Stimulated activated CD8-positive, alpha-beta memory T cell treated with anti-CD3 and anti-CD28 coated beads, Interleukin-4, amount 100 ng/mL, for 24 hours (primary cell): ENCODE measurements at places on chromosomes 1 and 21.

- DNase-seq: no peak
Measured at GRCh38 chr1:54591127-54591756, 32.1 kb downstream of the FAM151A start.

GRCh38 chr1:236345728-236346127, 48.4 kb upstream of the EDARADD start:
- no peak for DNase-seq

- no peak for DNase-seq
Measured at GRCh38 chr1:1304331-1305299, 3.1 kb downstream of the ACAP3 start.

DNA sequence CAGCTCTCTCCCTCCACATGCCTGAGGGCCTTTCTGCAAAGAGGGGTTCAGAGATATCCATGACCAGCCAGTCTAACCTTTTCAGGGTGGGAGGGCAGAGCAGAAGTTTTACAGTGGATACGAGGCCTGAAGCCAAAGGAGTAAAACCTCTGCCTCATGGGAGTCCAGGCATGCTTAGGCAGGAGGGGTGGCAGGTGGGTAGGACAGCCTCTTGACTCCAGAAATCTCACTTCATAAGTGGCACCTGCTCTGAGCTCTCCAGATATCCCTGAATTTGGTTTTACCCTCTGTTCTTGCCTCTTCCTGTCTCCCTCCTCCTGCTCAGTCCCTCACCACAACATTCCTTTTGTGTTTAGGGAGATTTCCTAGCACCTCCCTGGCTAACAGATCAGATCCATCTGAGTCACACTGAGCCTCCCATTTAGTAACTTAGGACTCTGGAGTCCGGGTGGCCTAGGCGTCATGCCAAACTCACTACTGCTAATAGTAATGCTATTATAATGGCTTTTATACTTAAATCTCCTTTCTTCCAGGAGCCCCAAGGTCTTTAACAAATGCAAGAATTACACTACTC, 201.0 kb downstream of the HS2ST1 start:
- no peak for DNase-seq

DNA sequence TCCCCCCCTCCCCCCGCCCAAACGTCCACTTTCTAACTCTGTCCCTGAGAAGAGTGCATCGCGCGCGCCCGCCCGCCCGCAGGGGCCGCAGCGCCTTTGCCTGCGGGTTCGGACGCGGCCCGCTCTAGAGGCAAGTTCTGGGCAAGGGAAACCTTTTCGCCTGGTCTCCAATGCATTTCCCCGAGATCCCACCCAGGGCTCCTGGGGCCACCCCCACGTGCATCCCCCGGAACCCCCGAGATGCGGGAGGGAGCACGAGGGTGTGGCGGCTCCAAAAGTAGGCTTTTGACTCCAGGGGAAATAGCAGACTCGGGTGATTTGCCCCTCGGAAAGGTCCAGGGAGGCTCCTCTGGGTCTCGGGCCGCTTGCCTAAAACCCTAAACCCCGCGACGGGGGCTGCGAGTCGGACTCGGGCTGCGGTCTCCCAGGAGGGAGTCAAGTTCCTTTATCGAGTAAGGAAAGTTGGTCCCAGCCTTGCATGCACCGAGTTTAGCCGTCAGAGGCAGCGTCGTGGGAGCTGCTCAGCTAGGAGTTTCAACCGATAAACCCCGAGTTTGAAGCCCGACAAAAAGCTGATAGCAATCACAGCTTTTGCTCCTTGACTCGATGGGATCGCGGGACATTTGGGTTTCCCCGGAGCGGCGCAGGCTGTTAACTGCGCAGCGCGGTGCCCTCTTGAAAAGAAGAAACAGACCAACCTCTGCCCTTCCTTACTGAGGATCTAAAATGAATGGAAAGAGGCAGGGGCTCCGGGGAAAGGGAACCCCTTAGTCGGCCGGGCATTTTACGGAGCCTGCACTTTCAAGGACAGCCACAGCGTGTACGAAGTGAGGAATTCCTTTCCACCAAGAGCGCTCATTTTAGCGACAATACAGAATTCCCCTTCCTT, 158.1 kb downstream of the RUNX1 start:
- peak; percentile 7 for DNase-seq

- no peak for DNase-seq
Measured at GRCh38 chr1:59693406-59693805, 121.3 kb upstream of the HOOK1 start.

DNA sequence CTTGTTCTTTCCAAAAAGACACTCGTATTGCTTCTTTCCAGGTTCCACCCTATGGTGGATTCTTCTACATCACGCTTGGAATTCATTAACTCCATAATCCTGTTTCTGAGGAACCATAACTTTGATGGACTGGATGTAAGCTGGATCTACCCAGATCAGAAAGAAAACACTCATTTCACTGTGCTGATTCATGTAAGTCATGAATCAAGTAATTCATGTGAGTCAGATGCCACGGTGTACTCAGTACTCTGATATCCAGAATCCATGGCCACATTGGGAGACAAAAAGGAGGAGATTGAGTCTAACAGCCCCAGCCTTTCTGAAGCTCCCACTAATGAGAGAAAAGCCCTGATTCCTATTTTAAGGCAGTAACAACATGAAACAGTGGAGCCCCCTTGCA, 7.4 kb downstream of the CHI3L2 start:
- DNase-seq: no peak

- no peak for DNase-seq
Measured at GRCh38 chr1:172162236-172162635, 258.2 kb upstream of the C1orf105 start.

DNA sequence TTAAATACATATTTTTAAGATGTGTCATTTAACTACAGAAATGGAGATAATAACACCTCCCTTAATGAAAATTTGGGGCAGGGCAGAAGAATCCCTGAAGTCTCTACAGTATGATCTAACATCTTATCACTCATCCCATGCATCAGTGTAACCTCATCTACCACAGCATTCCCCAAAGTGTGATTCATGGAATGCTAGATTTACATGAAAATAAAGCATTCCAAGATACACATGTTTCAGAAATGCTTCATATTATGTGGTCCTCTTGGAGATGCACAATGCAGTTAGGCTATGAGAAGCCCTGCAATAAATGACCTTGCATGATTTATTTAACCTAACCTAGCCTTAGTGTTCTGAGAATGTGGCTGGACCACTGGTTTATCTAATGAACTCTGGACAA, 166.9 kb upstream of the SYT6 start:
- no peak for DNase-seq

DNA sequence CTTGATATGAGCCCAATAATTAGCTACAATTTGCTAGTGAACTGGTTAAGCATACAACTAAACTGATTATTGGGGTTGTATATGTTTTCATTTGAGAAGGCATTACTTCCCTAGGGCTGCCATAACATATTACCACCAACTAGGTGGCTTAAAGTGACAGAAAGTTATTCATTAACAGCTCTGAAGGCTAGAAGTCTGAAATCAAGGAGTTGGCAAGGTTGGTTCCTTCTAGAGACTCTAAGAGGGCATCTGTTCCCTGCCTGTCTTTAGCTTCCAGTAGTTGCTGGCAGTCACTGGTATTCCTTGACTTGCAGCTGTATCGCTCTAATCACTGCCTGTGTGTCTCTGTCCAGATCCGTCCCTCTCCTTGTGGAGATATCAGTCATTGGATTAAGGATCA, 86.3 kb downstream of the LHX9 start:
- DNase-seq: no peak

- DNase-seq: no peak
Measured at GRCh38 chr1:178871551-178872320, 859 bp upstream of the ANGPTL1 start.

DNA sequence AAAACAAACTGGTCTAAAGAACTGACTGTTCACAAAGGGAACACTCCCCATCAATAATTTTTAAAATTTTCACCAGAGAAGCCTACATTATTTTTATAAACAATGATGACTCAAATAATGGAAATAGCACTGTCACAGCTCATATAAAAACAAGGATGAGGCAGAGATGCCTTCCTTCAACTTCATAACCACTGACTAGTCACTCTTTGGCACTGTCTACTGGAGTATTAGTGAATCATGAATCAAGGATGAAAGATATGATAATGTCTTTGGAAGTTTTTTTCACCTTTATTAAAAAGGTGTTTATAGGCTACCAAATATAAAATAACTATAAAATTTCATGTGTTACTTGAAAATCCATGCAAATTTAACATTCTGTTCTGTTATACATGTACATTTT, 316.9 kb downstream of the VAV3 start:
- DNase-seq: no peak
